ENCODE measurements at places on chromosomes 7 and 10.
A peak's percentile ranks its signal among the peaks of the same experiment; 100 is the strongest.

- no peak for DNase-seq
Observed at GRCh38 chr10:101451667-101452069, 97.7 kb downstream of the BTRC start.

DNA sequence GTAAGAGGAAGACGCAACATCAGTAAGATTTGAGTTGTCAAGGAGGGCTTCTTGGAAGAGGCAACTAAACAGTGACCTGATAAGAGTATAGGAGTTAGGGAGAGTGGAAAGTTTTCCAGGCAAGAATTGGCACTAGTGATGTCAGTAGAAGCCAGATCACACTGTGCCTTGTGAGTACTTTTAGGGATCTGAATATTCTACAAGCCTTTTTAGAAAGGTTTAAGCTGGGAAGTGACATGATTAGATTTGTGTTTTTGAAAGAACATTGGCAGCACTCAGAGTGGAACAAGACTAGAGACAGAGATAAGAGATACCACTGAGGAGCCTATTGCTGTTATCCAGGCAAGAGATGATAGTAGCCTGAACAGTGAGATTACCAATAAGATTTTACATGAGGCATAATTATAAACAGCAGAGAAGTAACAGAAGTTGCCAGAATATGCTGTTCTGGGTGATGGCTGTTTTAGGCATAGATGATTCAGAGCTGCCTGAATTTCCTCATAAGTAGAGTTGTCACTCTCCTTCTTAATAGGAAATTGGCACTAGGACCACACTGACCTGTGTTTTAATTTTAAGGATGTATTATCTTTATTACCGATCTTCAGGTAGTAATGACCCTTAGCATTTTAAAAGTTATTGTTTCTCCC, 45.6 kb downstream of the NHLRC2 start:
- no peak for DNase-seq

- DNase-seq, result no peak
Observed at GRCh38 chr10:117782276-117782675, 239.7 kb downstream of the EMX2 start.

DNA sequence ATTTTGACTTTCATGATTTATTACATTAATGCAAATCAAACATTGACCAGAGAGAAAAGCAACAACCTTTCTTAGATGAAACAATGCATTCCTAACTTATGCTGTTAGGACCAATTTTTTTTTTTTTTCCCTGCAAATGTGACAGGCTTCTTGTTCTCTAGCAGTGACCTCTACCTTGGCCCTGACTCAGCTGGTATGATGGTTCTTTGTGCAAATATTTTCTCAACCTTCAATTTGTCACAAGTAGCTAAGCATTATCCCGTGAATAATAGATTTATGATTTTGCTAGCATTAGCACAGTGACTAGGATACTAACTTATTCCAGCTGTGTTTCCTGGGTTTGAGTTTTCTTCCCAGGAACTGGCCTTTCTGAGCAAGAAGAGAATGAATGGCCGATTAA, 64.9 kb downstream of the PPP1R9A start:
- DNase-seq, result no peak

DNA sequence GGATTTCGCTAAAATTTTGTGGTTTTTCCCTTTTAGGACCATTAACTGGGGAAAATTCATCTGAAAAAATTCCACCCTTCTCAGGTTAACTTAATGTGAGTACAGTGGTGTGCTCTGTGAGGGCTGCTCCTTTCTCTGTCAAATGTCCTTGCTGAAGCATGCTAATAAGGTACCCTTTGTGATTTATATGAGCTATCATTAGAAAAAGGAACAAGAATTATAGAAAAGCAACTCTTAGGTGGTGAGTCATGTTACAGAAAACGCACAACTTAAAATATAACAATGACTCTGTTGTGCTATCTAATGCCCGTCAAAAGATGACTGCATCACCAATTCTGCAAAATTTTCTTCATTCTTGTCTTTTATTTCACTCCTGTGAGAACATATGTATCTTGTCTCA, 162.0 kb upstream of the MAGI2 start:
- no peak for DNase-seq

- no peak for DNase-seq
Observed at GRCh38 chr7:98935811-98936210, 57.5 kb downstream of the TRRAP start.

GRCh38 chr7:86975449-86975848, 84.0 kb downstream of the ELAPOR2 start:
- DNase-seq, result no peak

- no peak for DNase-seq
Observed at GRCh38 chr7:128791972-128792327, 182 bp downstream of the CCDC136 start.

DNA sequence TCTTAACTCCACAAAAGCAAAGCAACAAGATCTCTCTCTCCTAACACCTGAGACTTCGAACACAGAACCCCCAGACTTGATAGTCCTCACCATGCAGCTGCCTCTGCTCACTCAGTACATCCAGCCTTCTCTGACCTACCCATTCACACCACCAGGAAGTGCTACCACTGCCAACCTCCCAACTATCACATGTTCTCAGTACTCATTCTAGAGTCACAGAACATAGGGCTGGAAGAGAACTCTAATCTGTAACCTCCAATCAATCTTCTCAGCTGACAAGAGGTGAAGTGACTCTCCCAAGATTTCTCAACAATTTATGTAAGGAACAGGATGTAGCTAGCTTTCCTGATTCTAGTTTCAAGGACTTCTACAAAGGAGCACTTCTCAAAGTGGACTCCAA, 3.8 kb downstream of the NUDCD3 start:
- DNase-seq, result no peak

- no peak for DNase-seq
Observed at GRCh38 chr7:146496657-146497056, 380.1 kb downstream of the CNTNAP2 start.

- no peak for DNase-seq
Observed at GRCh38 chr10:99945263-99945662, 64.5 kb downstream of the DNMBP start.

DNA sequence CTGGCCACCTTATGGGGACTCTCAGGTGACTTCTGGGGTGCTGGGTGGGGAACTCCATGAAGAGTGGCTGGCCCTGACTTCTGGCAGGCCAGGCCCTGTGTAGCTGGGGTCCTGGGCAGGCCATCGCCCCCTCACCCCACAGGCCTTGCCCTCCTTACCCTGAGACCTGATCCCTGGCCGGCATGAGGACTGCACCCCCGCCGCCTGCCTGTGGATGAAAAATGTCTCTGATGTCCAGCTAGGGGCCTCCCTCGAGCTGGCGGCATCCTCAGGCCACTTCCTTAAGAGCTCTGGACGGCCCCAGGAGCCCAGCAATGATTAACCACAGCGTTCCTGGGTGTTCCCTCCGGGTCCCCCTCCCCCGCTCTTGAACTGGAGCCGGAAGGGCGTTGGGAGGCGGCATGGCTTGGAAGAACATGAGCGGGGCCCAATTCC, 31.8 kb upstream of the SHH start:
- DNase-seq, result no peak

DNA sequence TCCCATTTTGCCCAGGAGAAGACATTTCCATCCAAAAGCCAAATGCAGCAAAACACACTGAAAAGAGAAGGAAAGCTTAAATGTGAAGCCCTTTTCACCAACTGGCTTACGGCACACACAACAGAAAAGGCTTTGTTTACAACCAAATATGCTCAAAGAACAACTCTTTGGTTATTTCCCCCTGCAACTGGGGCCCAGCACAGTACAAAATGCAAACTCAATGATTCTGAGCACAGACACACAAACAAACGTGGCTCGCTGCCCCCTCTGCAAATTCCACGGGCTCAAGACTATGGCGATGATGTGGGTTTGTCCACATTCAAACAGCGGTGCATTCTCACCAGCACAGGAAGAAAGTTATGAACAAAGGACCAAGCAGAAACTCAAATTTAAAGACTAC, 5.3 kb downstream of the CPXM2 start:
- DNase-seq, result no peak

- DNase-seq, result no peak
Observed at GRCh38 chr7:48901966-48902365, 22.4 kb upstream of the CDC14C start.

GRCh38 chr7:2938514-2939192, 94.5 kb upstream of the GNA12 start:
- DNase-seq, result no peak

GRCh38 chr7:132601783-132602182, 25.5 kb upstream of the PLXNA4 start:
- DNase-seq, result no peak

DNA sequence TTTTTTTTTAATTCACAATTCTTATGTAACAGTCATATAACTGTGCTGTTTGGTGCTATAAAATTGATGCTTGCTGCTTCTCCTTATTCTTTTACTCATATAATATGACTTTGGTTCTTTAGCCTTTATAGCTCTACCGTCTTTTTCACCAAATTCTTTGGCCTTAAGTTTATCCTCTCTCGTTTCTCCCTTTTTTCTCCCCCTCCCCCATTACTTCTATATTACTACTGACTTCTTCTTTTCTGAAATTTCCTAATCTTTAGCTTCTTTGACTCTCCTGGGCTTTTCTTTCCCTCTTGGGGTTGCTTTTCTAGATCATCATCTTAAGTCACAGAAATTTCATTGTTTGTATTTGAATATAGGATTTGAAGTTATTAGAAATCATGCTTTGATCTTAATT, 3.8 kb downstream of the BCCIP start:
- no peak for DNase-seq

DNA sequence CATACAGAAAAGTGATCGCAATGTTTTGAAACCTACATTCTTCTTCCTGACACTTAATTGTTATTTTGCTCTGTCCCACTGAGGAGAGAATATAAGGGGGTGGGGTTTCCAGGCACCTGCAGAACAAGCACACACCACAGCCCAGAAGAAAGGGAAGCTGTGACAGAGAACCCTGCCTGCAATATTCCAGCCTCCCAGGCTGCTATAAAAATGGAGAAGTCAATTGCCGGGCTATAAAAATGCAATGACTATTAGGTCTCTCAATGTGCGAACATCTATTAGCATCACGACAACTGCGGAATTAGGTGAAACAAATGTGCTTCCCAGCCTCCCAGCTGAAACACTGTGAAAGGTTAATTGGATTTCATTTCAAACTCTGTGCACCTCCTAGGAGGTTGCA, 145.3 kb upstream of the FRMD4A start:
- DNase-seq, result no peak

DNA sequence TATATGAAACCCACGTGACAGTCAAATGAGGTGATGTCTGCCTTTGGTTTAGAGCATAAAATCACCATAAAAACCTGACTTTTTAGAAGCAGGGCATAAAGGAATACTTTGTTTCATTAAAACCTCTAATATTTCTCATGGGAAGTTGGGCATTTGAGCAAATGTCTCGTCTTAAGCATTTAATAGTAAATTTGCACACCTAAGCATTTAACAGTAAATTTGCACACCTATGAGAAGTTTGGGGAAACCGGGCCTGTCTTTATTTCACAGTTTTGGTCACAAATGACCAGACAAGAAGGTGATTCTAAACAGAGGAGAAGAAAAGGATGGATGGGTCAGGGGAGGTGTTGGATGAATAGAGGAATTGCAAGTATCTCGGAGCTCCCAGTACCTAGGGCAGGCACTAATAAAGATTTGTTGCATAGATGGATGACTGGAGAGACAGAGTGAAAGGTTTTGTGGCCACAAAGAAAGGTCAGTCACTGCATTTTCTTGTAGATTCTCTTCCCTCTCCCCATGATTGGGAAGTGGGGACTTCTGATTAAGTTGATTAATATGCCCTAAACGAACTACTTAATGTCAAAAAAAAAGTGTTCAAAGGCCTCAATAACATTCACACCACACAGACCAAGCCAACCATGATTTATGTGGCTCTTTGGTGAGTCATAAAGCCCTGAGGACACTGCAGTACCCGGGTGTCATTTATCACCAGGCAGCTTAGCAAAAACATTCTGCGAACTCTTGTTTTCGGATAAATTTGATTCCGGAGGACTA, 158.2 kb downstream of the SPAG6 start:
- peak; percentile 74 for DNase-seq

DNA sequence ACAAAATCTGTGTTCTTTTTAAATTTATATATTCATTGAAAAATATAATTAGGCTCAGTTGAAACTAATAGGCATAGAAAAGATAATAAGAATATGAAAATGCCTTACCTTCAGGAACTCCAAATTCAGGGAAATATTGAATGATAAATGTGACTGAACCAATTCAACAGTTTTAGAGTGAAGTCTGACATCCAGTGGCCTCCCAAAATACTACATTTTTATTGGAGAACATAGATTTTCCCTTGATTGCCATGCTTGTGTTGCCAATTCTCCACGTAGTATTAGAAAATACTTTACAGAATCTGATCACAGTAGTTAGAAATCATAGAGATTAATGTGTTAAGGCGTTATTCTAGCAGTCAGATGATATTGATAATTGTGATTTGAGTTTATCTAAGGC, 1246.7 kb downstream of the GATA3 start:
- DNase-seq, result peak; percentile 14

DNA sequence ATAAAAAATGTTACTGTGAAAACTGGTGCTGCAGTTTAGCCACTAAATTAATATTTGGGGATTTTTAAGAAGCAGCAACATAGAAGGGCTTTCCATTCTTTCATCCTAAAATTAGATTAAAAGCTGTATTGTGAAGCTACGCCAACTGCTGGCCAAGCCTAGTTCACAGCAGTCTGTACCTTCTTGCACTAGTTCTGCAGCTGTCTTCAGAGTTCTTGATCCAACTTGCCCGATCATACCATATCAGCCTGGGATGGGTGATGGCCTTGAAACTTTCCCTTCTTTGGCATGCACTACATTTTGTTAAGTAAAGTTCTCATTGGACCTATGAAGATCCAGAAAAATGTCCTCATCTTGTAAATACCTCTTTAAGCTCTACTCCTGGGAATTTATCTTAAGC, 20.3 kb upstream of the PANK1 start:
- DNase-seq, result no peak

- DNase-seq, result peak; percentile 87
Observed at GRCh38 chr10:96370584-96371157, 11.9 kb upstream of the OPALIN start.

DNA sequence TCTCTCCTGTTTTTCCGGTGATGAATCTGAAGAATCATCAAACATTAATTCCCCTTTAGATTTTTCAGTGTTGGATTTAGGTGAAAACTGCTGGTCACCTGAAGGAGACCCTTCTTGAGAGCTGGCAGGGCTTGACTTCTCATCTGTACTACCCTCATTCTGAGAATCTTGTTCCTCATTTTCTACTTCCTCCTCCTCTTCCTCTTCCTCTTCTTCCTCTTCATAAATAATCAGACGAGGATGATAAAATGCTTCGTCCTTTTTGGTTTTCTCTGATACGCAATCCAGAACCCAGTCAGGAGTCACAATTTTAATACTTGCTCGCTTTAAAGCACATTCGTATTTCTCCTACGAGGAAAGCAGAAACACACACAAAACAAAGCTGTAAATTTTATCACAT, 26.9 kb downstream of the PAXIP1 start:
- no peak for DNase-seq

GRCh38 chr10:124935946-124936345, 6.0 kb upstream of the ZRANB1 start:
- no peak for DNase-seq

All from HEK293T (cell line).